Immature natural killer cell (primary cell): ENCODE measurements at places on chromosomes 2 and 18.
A peak's percentile ranks its signal among the peaks of the same experiment; 100 is the strongest.

- DNase-seq, result no peak
Measured at GRCh38 chr18:2192562-2192961, 378.7 kb downstream of the METTL4 start.

GRCh38 chr2:85974390-85974789 is 85.6 kb upstream of the ST3GAL5 start:
- DNase-seq, result no peak

DNA sequence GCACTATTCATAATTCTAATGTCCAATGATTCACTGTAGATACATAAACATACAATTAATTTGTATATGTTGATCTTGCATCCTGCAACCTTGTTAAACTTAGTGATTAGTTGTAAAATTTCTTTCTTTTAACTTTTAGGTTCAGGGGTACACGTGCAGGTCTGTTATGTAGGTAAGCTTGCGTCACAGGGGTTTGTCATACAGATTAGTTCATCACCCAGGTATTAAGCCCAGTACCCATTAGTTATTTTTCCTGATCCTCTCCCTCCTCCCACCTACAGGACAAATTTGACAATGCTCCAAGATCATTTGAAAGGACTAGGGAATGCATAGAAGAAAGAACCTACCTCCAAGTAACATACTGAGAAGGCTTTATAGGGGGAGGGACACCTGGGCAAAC is 290.1 kb downstream of the SRBD1 start:
- no peak for DNase-seq

DNA sequence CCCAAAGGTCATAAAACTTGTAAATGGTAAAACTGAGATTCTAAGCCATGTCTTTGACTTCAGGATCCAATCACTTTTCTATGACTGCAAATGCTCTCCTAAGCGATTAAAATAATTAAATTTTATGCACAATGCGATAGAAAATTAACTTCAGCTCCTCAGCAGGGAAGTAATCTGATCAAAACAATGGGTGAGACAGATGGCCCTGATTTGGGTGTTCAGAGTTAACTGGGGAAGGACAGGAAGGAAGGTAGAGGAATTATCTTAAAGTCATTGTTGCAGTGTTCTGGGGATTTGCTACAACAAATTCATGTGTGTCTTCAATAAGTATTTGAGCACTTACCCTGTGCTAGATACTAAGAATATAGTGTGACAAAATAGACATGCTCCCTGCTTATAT is 446.0 kb upstream of the MEX3C start:
- DNase-seq, result no peak

GRCh38 chr2:124034265-124034664 is 9.2 kb downstream of the CNTNAP5 start:
- DNase-seq, result no peak

GRCh38 chr18:21463718-21464117 is 136.8 kb downstream of the ESCO1 start:
- DNase-seq, result no peak

- DNase-seq, result no peak
Measured at GRCh38 chr2:34241905-34242762, 643.0 kb upstream of the FAM98A start.

DNA sequence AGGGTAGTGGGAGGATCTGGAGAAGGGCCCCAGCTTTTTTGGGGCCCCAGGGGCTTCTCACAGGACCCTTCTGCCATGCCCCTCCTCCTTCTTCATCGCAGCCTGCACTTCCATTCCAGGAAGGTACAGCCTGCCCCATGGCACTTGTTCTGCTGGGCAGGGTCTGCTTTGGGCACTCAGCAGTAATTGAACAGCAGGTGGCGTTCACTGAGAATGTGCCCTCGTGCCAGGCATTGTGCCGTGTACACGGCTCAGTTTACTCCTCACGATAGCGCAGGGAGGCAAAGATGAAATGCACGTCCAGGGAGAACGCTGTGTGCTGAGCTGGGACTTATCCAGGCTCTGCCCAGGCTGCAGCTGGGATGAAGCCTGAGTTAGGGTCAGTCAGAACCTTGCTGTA is 54.8 kb upstream of the ASB18 start:
- no peak for DNase-seq

GRCh38 chr2:148674063-148675020 is 29.8 kb downstream of the EPC2 start:
- DNase-seq, result peak; percentile 33

DNA sequence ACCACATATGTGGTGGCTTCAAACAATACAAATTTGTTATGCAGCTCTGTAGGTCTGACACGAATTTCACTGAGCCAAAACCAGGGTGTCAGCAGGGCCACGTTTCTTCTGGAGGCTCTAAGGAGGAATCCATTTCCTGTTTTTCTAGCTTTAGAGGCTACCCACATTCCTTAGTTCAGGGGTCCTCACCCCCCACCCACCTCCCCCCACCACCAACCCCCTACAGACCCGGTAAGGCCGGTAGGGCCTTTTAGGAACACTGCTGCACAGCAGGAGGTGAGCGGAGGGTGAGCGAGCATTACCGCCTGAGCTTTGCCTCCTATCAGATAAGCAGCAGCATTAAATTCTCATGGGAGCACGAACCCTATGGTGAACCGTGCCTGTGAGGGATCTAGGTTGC is 10.6 kb upstream of the SLC39A10 start:
- DNase-seq, result no peak

DNA sequence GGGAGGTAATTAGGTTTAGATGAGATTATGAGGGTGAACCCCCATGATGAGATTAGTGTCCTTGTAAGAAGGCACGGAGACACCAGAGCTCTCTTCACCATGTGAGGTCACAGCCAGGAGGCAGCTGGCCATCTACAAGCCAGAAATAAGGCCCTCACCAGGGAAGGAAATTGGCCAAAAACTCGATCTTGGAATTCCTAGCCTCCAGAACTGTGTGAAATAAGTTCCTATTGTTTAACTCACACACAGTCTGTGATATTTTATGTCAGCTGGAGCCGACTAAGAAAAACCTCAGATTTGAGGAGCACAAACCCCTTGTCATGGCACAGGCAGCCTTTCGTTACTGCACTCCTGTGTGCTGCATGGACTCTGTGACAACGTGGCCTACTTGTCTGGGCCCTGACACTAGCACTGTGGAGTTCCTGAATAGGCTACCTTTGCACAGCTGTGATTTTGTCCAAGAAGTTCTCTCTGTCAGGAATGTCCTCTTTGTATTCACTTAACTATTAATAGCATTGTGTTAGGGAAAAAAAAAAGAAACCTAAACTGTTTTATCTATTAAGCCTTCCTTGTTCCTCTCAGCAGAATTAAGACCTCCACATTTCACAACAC is 319.8 kb downstream of the TDRD15 start:
- DNase-seq, result no peak

- no peak for DNase-seq
Measured at GRCh38 chr2:10763461-10763800, 42.0 kb downstream of the ATP6V1C2 start.

GRCh38 chr2:8229546-8229986 is 452.3 kb upstream of the ID2 start:
- peak; percentile 44 for DNase-seq

GRCh38 chr2:21014364-21015280 is 29.3 kb downstream of the APOB start:
- DNase-seq, result no peak

DNA sequence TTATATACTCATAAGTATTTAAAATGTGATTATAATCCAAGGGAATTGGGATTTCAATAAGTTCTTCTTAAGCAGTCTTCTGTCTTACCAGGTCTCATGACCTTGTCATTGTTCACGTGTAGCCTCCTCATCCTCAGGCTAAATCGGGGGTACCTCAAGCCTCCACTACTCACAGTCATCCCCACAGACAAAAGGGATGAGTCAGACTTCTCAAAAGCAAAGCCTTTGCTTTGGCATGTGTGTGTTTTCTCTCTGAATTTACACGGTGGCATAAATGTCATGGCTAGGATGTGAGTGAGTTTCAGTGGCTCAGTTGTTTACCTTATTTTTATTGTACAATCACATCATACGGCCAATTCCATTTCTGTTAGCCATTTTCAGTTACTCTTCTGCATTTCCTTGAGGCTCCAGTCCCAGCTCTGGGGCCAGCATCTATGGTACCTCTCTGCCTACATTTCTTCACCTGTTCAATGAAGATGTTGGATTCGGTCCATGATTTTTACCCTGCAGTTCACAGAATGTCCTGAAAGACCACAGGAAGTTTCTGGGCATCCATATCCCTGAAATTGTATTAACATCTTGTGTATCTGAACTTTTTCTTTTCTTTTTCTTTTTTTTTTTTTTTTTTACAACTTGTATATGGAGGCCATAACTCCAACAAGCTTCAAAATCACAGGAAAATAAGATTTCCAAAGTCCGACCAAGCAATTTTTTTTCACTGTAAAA is 195.3 kb downstream of the FHOD3 start:
- no peak for DNase-seq

DNA sequence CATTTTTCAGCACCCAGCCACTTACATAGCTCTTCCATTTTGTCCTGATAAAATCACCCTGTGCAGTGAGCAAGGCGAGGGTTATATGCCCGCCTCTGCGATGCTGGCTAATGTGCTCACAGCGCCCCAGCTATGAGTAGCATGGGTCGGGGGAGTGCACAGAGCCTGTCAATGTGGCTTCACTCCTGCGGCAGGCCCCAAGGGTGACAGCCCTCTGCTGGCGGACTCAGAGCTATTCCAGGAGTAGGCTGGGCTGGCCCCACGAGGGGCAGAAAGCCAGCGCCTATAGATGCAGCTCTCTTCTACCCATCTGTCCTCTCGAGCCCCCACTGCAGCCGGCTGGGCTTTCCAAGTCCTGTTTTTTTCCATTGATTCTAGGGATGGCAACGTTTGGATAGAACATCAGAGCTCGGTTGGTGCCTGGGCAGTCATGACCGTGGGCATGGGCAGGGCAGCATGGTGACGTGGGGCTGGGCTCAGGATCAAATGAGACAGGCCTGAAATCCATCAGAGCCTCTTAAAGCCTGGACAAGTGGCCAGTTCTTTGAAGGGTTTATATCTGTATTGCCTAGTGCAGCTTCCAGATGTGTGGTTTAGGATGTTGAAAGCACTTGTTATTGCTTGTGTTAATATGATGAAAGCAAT is 134.7 kb downstream of the MCFD2 start:
- DNase-seq, result no peak

- DNase-seq, result no peak
Measured at GRCh38 chr2:5694306-5694705, 2.1 kb downstream of the SOX11 start.

DNA sequence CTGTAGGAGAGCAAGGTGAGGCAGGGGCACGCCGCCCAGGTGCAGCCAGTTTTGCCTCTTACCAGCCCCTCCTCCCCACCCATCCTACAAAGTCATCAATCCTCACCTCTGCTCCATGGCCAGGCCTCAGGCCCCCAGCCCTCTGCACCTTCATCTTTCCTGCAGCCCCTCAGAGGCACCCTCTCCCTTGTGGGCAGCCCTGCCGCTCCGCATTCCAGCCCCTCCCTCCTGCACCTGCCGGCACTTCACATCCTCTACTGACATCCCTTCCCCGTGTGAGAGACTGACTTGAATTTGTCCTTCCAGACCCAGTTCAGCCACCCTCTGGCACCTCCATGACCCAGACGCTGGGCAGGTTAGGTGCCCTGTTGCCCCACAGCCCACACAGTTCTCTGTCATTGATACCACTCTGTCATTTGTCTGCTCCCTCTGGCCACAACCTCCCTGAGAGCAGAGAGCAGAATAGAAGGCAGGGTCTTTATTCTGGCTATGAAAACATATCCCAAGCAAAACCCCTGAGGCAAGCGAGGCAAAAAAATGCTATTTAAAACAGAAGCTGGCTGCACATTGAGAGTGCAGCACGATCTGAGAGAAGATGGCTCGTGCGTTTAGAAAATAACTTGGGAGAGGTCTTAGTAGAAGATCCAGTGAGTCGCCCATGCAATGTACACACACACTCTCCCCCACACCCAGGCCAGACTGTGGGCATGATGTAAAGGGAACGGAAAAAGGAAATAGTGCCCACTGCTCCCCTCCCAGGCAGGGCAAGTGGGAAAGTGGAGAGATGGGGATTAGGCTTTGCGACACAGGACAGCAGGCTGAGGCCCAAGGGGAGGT is 25.9 kb downstream of the SDC1 start:
- no peak for DNase-seq

GRCh38 chr2:69961496-69961895 is at the start of gene ASPRV1:
Gene ASPRV1, minus strand, starts transcription at chr2:69961631. Its CDS starts 195 bp downstream, at chr2:69961436.
- DNase-seq, result no peak

DNA sequence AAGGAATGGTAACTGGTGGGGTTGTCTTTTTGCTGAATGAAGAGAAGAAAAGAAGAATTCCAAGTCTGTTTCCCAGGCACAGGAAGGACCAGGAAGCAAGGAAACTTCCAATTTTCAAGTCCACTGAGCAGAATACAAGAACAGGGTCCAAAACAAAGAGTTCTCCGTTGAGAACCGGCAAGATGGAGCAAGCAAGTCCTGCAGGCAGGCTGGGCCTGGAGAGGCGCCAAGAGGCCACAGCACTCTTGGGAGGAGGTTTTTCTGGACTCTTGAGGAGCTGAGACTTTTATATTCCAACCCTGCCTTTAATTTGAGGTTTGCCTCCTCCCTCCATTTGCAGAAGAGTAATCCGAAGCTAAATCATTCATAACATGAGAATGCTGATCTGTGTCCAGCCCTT is 224.5 kb downstream of the IKZF2 start:
- DNase-seq, result no peak

DNA sequence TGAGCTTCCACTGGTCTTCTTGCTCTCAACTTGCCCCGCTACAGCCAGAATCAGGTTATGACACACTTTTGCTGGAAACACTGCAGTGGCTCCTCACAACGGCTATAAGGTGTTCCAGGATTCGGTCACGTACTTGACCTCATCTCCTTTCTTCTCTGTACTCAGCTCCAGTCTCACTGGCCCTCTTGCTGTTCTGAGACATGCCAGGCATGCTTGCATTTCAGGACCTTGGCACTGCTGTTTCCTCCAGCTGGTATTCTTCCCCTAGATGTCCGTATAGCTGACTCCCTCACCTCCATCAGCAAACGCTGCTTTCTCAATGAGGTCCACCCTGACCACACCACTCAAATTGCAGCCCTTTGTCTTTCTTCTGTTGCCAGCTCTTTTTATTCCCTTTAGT is 31.9 kb upstream of the C1GALT1C1L start:
- DNase-seq, result no peak

DNA sequence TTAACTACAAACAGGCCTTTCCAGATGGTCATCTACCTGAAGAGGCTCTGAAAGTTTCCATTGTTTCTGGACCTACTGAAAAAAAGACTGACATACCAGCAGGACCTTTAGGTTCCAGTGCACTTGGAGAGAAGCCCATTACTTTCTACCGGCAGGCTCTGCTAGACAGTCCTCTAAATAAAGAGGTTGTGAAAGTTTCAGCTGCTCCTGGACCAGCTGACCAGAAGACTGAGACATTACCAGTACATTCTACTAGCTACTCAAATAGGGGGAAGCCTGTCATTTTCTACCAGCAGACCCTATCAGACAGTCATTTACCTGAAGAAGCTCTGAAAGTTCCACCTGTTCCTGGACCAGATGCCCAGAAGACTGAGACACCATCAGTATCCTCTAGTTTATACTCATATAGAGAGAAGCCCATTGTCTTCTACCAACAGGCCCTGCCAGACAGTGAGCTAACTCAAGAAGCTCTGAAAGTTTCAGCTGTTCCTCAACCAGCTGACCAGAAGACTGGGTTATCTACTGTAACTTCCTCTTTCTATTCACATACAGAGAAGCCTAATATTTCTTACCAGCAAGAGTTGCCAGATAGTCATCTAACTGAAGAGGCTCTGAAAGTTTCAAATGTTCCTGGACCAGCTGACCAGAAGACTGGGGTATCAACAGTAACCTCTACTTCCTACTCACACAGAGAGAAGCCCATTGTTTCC is 65.8 kb downstream of the ALMS1 start:
- DNase-seq, result no peak
